ENCODE measurements at places on chromosomes 2 and 18.
A peak's percentile ranks its signal among the peaks of the same experiment; 100 is the strongest.

DNA sequence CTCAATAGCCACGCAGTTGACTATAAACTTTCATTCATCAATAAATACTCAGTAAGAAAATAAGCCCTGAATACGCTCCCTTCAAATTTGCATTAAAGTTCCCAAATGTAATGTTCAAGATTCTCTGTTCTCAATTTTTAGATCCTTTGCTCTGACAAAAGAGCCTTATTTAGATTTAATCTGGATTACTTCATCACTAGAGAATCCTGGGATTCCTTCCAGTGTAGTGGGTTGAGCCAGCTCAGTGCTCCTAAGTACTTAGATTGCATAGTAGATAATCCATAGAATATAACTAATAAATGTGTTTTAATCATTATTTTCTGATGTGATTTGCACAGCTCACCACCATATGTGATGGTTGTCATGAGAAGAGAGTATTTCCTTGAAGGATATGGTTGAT lies 1286.2 kb downstream of the SUCLG1 start:
- no peak overlapping the region for H3K4me3 ChIP-seq
- H3K4me1 ChIP-seq, result no peaks in the 10 kb centered on the region
- DNase-seq, result no peak
- H3K27ac ChIP-seq, result no peak overlapping the region

DNA sequence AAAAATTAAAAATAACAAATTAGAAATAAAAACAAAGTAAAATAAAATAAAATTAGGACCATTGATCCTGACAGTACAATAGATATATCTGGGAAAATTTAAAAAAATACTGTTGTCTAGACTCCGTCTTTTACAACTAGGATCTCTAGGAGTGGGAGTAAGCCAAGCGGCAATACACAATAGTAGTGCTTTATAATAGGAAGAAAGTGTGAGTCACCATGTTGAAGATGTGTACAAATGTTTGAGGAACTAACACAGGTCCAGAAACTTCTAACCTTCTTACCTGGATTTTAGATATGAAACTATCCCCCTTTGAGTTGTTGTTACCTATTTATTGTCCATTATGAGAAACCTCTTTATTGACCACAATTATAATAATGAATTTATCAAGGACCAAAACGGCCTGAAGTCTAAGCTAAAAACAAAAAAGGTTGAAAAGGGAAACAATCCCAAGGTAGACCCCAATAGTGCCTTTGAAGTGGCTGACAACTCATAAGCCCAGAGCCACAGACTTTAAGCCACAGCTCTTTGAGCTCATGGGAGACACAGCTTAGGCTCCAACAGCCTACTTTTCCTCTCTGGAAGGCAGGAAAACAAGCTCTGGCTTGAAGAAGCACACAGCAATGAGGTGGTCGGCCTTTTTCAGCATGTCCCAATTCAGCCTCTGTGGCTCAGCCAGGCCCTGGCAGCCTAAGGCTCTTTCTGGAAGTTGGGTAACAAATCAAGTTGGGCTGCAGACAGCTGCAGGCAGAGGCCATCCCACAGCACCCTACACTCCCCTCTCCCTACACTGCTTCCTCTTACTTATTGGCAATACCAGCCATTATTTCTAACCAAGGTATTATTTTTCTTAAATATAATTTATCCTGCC lies 62.9 kb downstream of the AQP4 start:
- H3K27me3 ChIP-seq, result no peaks in the 10 kb centered on the region
- H3K4me1 ChIP-seq, result no peaks in the 10 kb centered on the region
- DNase-seq, result no peak
- no peak overlapping the region for H3K27ac ChIP-seq
- H3K36me3 ChIP-seq, result no peaks in the 10 kb centered on the region

GRCh38 chr2:68637047-68637446 lies 6.3 kb upstream of the PROKR1 start:
- DNase-seq, result no peak
- no peaks in the 10 kb centered on the region for H3K27me3 ChIP-seq
- no peaks in the 10 kb centered on the region for H3K36me3 ChIP-seq
- no peak overlapping the region for H3K4me3 ChIP-seq

GRCh38 chr18:24466771-24467170 lies 6.3 kb downstream of the HRH4 start:
- no peaks in the 10 kb centered on the region for H3K4me1 ChIP-seq
- H3K36me3 ChIP-seq, result no peaks in the 10 kb centered on the region
- no peak for DNase-seq
- no peak overlapping the region for H3K27ac ChIP-seq
- no peaks in the 10 kb centered on the region for H3K27me3 ChIP-seq
- H3K4me3 ChIP-seq, result no peak overlapping the region

- no peak overlapping the region for H3K27ac ChIP-seq
- no peaks in the 10 kb centered on the region for H3K27me3 ChIP-seq
- DNase-seq, result peak; percentile 54
- peaks cover 12% of the 10 kb centered on the region for H3K36me3 ChIP-seq
Measured at GRCh38 chr2:59322005-59322404, 1080.9 kb upstream of the FANCL start.

DNA sequence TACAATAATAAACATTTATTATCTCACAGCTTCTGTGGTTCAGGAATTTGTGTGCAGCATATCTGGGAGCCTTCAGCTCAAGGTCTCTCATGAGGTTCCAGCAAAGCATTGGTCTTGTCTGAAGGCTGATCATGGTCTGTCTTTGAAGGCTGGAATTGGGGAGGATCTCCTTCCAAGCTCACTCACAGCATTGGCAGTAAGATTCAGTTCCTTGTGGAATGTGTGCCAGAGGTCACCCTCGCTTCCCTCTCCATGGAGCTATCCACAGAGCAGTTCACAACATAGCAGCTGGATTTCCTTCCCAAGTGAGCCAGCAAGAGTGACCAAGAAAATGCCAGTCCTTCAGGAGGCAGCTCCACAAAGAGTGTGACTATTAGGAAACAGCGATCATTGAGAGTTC lies 202.2 kb upstream of the ST6GAL2 start:
- no peaks in the 10 kb centered on the region for H3K4me1 ChIP-seq
- no peaks in the 10 kb centered on the region for H3K36me3 ChIP-seq
- no peaks in the 10 kb centered on the region for H3K27me3 ChIP-seq

- no peak overlapping the region for H3K27ac ChIP-seq
- H3K4me3 ChIP-seq, result no peak overlapping the region
- DNase-seq, result no peak
- no peaks in the 10 kb centered on the region for H3K36me3 ChIP-seq
- H3K27me3 ChIP-seq, result no peaks in the 10 kb centered on the region
Measured at GRCh38 chr2:187369471-187369870, 78.6 kb downstream of the CALCRL start.

GRCh38 chr2:223950448-223951347 lies 5.6 kb upstream of the WDFY1 start:
- no peak overlapping the region for H3K27ac ChIP-seq
- DNase-seq, result no peak
- peaks cover 12% of the 10 kb centered on the region for H3K4me1 ChIP-seq
- H3K4me3 ChIP-seq, result no peak overlapping the region

GRCh38 chr18:45653090-45653489 lies 37.8 kb downstream of the SLC14A2 start:
- no peaks in the 10 kb centered on the region for H3K27me3 ChIP-seq
- no peak for DNase-seq
- H3K36me3 ChIP-seq, result no peaks in the 10 kb centered on the region
- no peak overlapping the region for H3K27ac ChIP-seq

DNA sequence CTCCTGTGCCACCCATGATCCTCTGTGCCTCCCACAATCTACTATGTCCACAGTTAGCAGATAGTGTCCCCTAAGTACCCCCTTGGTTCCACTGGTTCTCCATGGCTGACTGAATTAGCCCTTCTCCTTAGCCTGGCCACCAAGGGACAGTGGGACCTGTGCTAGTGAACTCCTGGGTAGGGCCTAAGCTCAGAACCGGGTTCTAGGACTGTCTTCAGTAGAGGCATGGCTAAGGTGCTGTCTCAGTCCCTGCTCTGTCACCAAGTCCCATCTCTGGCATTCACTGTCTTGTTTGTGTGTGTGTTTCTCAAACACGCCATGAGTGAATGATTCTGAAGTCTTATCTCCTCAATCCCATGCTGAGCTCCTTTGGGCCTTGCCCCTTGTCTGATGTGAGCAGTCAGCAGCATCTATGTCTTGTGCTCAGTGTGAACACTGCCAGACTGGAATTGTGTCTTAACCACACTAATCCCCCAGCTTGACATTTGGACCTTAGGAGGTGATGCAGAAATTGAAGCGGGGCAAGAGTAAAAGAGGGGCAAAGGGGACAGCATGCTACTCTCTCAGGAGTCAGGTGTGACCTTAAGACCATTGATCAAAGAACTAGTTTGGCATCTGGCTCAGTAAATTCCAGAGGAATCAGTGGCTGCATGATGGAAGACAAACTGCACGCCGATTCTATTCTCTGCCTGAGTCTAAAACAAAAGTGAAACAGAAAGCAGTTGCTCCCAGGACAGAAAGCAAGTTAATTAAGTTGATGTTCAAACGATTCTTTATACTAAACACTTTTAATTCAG lies 190.5 kb downstream of the ALPK2 start:
- no peaks in the 10 kb centered on the region for H3K36me3 ChIP-seq
- no peak for DNase-seq
- H3K4me3 ChIP-seq, result no peak overlapping the region
- H3K27ac ChIP-seq, result no peak overlapping the region
- H3K4me1 ChIP-seq, result no peaks in the 10 kb centered on the region

GRCh38 chr18:62939926-62940325 lies 224.6 kb downstream of the PHLPP1 start:
- H3K36me3 ChIP-seq, result peaks cover 22% of the 10 kb centered on the region
- no peak overlapping the region for H3K4me3 ChIP-seq
- H3K27ac ChIP-seq, result no peak overlapping the region
- no peaks in the 10 kb centered on the region for H3K4me1 ChIP-seq
- no peak for DNase-seq
- H3K27me3 ChIP-seq, result no peaks in the 10 kb centered on the region

DNA sequence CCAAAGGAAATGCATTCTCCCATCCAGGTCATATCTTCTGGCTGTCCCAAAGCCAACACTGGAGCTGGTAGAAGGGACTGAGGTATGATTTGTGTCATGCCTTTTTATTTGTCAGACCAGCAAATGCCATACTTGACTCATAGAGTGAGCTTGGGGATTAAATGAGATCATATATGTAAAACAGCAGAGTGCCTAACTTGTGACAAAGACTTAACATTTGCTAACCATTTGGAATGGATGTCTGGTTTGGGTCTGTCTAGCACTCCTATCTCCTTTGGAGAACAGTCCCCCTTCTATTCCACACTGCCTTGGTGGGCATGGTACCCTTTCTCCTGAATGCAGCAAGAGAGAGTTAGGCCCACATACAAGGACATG lies 128.5 kb upstream of the LGALSL start:
- DNase-seq, result no peak
- peaks cover 7% of the 10 kb centered on the region for H3K4me1 ChIP-seq
- no peak overlapping the region for H3K4me3 ChIP-seq
- no peaks in the 10 kb centered on the region for H3K27me3 ChIP-seq
- H3K27ac ChIP-seq, result no peak overlapping the region

- DNase-seq, result peak; percentile 17
- H3K27ac ChIP-seq, result no peak overlapping the region
- no peaks in the 10 kb centered on the region for H3K27me3 ChIP-seq
- no peak overlapping the region for H3K4me3 ChIP-seq
Measured at GRCh38 chr18:48820483-48821250, 130.1 kb downstream of the SMAD7 start.

- no peak overlapping the region for H3K27ac ChIP-seq
- no peak overlapping the region for H3K4me3 ChIP-seq
- peaks cover 18% of the 10 kb centered on the region for H3K36me3 ChIP-seq
- no peaks in the 10 kb centered on the region for H3K27me3 ChIP-seq
- no peaks in the 10 kb centered on the region for H3K4me1 ChIP-seq
Measured at GRCh38 chr2:85096616-85097015, 36.6 kb upstream of the TCF7L1 start.

DNA sequence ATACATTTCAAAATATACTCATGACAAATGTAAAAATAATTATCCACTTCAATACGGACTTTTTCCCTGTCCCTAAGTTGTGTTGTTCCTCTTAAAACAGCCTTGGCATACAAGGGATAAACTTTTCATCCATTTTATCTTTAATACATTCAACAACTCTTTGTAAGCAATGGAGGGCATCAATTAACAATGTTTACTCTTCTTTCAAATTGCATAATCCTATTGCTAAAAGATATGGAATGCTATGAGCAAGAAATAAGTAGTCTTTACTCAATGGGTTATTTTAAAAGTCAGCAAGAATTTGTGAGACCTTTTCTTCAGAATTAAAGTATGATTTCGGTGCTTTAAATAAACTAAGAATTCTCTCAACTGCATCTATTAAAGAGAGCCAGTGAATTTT lies 41.9 kb downstream of the SCN9A start:
- H3K36me3 ChIP-seq, result no peaks in the 10 kb centered on the region
- no peak for DNase-seq
- no peaks in the 10 kb centered on the region for H3K27me3 ChIP-seq

DNA sequence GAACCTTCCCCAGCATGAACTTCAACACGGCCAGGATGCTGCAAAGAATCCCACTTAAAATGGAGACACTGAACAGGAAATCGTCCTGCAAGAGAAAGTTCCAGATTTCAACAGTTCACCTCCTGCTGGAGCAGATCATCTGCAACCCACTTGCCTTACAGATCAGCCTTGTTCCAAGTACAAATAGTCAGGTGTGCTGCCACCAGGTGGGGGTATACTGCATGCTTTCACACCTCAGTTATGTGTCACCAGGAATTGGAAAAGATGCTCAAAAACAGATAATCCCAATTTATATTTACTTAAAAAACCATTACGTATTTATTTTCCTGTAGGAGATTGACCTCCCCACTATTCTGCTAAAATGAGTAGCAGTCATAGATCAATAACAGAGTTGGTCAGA lies 212.3 kb downstream of the MGAT5 start:
- no peaks in the 10 kb centered on the region for H3K36me3 ChIP-seq
- no peak overlapping the region for H3K27ac ChIP-seq
- DNase-seq, result peak; percentile 61
- no peaks in the 10 kb centered on the region for H3K27me3 ChIP-seq
- no peaks in the 10 kb centered on the region for H3K4me1 ChIP-seq

- DNase-seq, result no peak
- no peak overlapping the region for H3K27ac ChIP-seq
- peaks cover 1% of the 10 kb centered on the region for H3K36me3 ChIP-seq
- no peak overlapping the region for H3K4me3 ChIP-seq
- peaks cover 2% of the 10 kb centered on the region for H3K27me3 ChIP-seq
Measured at GRCh38 chr2:206555721-206556120, 86.6 kb upstream of the FAM237A start.

GRCh38 chr2:232288489-232289030 lies 90.0 kb upstream of the ALPP start:
- DNase-seq, result no peak
- no peaks in the 10 kb centered on the region for H3K27me3 ChIP-seq
- H3K36me3 ChIP-seq, result no peaks in the 10 kb centered on the region
- no peak overlapping the region for H3K27ac ChIP-seq

- H3K27me3 ChIP-seq, result no peaks in the 10 kb centered on the region
- no peaks in the 10 kb centered on the region for H3K4me1 ChIP-seq
- H3K27ac ChIP-seq, result no peak overlapping the region
- no peak for DNase-seq
- H3K36me3 ChIP-seq, result no peaks in the 10 kb centered on the region
Measured at GRCh38 chr2:177717831-177718618, 325.5 kb downstream of the AGPS start.

DNA sequence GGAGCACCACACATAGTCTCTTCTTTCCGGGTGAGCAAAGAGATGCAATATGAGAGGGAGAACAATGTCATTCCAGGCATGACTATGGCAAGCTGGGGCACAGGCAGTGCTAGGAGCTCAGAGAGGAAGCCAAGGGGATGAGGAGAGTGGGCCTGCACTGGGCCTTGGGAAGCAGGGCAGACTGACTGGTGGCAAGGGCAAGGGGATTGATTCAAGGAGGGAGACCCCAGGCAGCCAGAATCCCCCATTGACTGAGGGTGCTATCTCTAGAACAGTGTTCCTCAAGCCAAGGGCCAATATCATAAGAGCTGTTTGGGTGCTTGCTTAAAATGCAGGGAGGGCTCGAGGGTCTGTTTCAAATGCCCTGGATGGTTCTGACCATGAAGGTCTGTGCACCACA lies 36.1 kb downstream of the MARCO start:
- peak; percentile 18 for DNase-seq
- no peak overlapping the region for H3K27ac ChIP-seq
- no peaks in the 10 kb centered on the region for H3K27me3 ChIP-seq

All from H9 (cell line).